Activated T-helper 2 cell treated with anti-CD3 and anti-CD28 coated beads, Interferon-gamma antibody, Interleukin-2, Interleukin-4, amounts not matched to agents 10 μg/mL and 5 μg/mL and 100 μg/mL, durations not matched to agents 14 hours and 24 hours and 36 hours (primary cell): ENCODE measurements at places on chromosomes 2 and 18. TPM values are rescaled to one million over a fixed set of nuclear protein-coding genes. Genes with fewer than 3 reads are reported as not detected.
A peak's percentile ranks its signal among the peaks of the same experiment; 100 is the strongest.

DNA sequence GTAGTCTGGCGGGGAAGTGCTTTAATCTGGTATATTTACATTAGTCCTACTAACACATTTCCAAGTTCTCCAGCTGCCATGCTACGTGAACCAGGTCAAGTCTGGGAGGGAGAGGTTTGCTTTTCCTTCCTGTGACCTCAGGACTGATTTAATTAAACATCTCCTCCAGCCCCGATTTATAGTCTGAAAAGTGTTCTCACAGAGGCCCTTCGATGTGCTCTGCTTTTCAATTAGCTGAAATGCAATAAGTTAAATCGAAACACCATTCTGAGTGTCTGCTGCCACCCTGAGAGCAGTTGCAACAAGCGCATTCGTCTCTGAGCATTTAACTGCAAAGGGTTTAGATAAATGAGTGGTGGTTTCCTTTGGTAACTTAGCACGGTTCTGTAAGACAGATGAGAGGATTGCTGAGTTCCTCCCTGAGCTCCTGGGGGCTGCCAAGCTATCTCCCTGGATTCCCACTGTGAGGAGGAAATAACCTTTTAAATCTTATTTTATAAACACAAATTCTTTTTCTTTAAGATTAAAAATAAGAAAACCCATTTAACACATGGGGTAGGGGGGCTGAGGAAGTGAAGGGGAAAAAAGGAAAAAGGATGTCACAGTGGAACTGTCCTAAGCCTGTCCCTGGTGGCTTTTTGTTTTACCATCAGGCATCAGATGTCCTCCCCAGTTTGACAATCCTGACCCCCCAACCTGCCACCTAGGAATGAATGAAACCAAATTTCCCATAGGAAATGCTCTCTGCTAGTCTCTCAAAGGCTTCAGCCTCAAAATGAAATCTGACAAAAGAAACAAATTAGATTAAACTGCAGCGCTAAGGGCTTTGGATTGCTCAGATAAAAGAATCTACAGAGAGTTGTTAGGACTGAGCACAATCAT is 56.5 kb upstream of the CREB1 start:
- DNase-seq, result peak; percentile 37

GRCh38 chr2:187054501-187055319 is 205.7 kb upstream of the ZSWIM2 start:
- no peak for DNase-seq

DNA sequence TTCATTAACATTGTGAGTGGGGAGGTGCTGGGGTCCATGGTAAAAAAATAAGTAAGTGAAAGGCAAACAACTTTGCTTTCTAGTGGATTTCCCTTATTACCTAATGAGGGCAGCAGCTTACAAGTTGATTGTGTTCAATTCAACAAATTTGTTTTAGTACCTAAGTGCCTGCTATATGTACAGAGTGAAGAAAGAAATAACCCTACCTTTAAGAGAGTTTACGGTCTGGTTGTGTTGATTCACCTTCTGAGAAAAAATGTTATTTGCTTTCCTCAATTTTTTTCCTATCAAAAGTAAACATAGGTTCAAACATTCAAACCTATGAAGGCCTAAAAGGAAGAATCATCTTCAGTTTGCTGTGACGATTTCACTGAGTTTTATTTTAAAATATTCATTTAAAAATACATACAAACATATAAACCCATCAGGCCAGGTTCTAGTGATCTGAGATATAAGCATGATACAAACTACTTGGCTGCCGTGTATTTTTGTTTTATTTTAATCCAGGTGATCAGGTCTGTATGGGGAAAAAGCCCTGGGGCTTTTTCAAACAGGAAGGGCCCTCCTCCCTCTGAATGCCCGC is 1.5 kb upstream of the SPTBN1 start:
- no peak for DNase-seq

GRCh38 chr2:197212344-197213262 is 98.0 kb downstream of the ANKRD44 start:
- no peak for DNase-seq

DNA sequence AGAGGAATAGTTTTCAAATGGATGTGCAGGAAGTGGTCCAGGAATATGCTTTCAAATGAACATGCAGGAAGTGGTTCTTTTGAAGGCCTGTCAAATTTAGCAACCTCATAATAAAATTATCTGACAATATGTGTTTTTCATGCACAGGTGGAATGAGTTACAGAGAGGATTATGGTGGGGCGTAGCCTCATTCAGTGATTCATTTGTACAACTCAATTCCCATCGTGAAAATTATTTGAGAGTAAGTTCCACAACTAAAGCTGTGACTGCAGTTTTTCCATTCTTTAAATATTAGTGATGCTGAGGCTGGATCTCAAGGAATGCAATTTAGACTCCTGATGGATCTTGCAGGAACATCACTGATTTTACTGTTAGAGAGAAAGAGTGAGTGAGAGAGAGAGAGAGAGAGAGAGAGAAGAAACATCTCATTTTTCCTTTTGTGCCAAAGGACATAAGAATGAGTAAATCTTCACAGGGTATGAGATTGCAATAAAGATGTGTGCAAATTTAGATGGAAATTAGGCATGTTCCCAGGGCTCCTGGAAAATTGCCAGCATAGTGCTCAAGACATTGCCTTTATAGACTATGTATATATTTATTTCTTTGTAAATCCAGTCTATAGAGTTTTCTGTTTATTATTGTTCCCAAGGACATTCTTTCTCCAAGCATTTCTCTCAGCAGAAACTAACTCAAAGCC is 394.9 kb upstream of the ZEB2 start:
- no peak for DNase-seq

DNA sequence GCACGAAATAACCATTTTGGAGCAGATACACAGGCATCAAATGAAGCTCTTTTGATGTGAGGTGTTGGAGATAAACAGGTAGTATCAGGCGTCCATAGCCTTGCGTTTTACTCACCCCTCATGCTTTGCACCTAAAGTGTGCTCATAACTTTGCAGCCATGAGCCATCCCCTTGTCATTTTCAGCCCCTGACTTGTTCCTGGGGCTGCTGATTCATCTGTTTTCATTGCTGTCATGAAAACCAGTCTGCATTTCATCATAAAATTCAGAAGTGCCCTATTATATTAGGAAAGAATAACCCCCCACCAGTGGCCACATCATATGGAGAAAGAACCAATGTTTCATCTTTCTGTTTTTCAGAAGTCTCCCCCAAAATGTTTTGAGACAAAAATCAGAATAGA is 329.7 kb upstream of the NRP2 start:
- no peak for DNase-seq

DNA sequence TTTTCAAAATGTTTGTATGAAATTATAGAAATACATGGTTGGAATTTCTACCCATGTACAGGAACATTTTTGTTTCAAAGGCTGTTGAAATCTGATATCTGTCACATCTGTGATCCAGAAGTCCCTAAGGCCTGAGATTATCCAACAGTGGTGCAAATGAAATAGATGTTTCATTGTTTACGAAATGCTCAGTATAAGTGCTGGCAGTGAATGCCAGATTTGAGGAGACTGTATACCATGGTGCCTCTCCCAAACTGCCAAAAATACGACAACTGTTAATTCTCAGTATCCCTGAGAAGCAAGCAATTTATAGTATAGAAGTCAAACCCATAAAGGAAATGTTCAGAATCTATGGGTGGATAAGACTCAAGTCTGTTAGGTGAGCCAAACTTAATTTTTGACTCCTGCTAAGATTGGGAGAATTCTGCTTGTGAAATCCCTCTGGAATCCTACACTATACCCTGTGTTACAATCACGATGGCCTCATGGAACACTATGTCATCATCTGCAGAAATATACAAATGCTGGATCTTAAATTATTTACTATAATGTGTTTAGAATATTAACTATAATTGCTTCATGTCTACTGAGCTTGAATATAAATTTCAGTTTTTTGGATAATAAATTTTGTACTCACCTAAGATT is 71.2 kb upstream of the DOCK10 start:
- DNase-seq, result no peak

DNA sequence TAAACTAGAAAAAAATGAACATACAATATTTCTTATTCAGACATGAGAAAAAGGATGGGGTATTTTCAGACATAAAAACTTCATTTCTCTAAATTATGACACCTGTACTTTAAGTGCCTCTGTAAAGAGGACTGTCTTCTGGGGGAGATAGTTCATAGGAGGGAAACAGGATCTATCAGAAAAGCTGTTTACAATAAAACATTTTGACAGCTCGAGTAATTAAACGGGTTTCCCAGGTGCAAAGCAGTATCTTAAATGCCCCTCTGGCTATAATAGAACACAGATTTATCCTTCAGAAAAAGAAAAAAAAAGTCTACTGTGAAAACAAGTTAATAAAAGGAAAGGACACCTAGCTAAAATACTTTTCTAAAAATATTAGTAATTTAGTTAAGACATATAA is 311.4 kb upstream of the UBE2E3 start:
- no peak for DNase-seq

GRCh38 chr18:32469190-32469651 is 1.5 kb downstream of the GAREM1 start:
- no peak for DNase-seq

GRCh38 chr2:239106314-239106908 is 258.5 kb downstream of the TWIST2 start:
- no peak for DNase-seq

DNA sequence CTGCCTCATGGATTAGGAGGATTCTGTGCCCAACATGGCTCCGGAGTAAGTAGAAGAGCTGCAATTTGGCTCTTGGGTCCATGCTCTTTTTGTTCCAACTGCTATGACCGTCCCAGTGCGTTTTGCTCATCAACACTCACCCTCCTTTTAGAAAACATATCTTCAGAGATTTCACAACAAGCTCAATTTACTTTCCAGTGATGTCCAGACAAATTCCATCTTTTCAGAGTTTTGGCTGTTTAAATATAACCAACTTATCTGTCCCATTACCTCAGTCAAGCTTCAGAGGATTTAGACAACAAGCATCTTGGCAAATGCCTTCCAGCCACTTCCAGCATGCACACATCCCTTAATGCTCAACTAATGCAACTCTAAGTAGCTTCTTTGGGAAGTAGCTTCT is 6.9 kb upstream of the SLC14A2 start:
- no peak for DNase-seq

DNA sequence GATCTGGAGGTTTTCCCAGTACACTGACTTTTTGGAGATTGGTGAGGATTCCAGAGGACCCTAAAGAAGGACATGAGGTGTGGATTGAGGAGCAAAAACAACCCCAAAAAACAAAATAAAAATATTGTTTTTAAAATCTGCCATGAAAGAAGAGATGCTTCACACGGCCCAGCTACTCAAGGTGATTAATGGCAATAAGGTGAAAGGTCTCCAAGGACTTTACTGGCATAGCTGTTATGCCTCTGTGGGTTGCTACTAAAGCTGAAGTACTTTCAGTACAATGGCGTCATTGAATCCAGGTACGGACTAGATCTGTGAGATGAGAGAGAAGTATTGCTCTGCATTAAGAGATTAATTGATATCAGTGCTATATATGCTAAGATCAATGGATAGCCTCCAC is 606.4 kb downstream of the TDRD15 start:
- DNase-seq, result no peak

DNA sequence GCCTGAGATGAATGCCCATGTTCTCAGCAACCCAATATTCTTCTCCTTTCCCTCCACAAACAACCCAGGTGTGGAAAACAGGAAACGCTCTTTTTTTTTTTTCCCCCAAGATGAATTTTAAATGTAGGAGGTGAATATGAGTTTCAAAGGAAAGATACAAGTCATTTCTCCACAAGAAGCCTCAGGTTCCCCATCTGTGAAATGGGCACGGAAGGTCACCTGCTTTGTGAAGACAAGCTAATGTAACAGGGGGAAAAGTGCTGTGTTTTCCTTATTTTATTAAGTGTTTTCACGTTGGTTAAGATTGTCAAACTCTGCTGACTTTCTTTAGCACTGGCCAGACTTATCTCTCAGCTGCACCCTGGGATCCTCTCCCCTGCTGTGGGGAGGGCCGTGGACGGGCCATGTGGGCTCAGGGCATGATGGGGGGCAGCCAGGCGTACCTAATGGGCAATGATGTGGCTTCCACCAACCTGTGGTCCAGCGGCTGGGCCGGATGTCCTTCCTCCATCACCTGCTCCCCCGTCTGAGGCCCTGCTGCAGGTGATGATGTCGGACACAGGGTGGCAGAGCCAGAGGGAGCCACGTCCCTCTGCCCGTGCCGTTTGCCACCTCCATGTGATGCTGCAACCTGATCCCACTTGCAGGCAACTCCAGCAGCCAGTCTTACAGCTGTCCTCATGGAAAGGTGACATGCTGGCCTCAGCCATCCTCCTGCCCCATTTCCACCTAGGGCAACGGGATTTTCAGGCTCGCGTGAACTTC is 130.0 kb upstream of the PXDN start:
- DNase-seq, result no peak

GRCh38 chr18:46264255-46264654 is 160.1 kb downstream of the HAUS1 start:
- DNase-seq, result no peak

- DNase-seq, result no peak
Measured at GRCh38 chr2:222242532-222242931, 56.3 kb downstream of the PAX3 start.

- no peak for DNase-seq
Measured at GRCh38 chr2:96185516-96185915, 23.1 kb downstream of the STARD7 start.

DNA sequence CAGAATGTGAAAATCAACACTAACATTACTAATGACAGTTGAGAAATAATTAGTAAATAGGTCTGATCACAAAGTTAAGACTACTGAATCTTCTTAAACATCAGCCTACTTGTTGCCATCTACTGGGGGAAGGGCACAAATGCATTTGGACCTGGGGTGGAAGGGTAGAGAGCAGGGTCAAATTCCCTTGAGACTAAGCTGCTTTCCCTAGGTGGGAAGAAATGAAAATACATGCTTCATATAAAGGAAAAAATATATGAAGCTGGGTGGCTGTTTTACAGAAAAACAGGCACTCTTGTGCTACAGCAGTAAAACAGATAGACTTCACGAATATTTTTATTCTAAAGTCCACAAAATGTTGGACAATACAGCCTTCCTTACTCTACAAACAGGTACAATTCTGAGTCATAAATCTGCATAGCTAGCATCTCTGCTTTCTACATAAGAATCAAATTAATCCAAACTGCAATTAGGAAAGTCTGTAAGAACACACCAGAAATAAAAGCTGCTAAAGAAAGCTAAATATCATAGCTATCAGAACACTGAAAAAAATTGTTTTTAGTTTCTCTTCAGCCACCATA is 10.9 kb downstream of the TRIP12 start:
- DNase-seq, result no peak

- DNase-seq, result no peak
Measured at GRCh38 chr2:191003405-191004309, 10.3 kb downstream of the STAT1 start.

TWIST2 gene
- total RNA-seq, result not detected in 2 replicates

DSG4 gene
- not detected in 2 replicates for total RNA-seq

MREG gene
- 15.3 and 15.7 TPM in 2 replicates for total RNA-seq

NPAS2 gene
- 4.2 and 5.6 TPM in 2 replicates for total RNA-seq

C2orf78 gene
- total RNA-seq, result not detected in 2 replicates

CHRNA1 gene
- total RNA-seq, result not detected in 2 replicates

EPAS1 gene
- total RNA-seq, result 100.0 and 102 TPM in 2 replicates

RNF152 gene
- total RNA-seq, result 0.21 TPM in 2 replicates

AFTPH gene
- 34.6 and 36.6 TPM in 2 replicates for total RNA-seq
